ENCODE measurements at places on chromosomes 3 and 15. TPM values are rescaled to one million over a fixed set of nuclear protein-coding genes. Genes with fewer than 3 reads are reported as not detected.

SNX22 gene
- 12.4 TPM for total RNA-seq

ZPLD1 gene
- total RNA-seq, result not detected

CDHR4 gene
- not detected for total RNA-seq

GABRR3 gene
- total RNA-seq, result not detected

TM4SF1 gene
- 341 TPM for total RNA-seq

CLRN1 gene
- not detected for total RNA-seq

- DNase-seq, result no peak
- H3K4me3 ChIP-seq, result no peak overlapping the region
- no peaks in the 10 kb centered on the region for H3K36me3 ChIP-seq
- no peak overlapping the region for H3K27ac ChIP-seq
- no peaks in the 10 kb centered on the region for H3K4me1 ChIP-seq
Observed at GRCh38 chr3:82581350-82581749, 819.9 kb upstream of the GBE1 start.

GRCh38 chr3:10927551-10927950, 65.0 kb upstream of the SLC6A1 start:
- no peak overlapping the region for H3K4me3 ChIP-seq
- no peaks in the 10 kb centered on the region for H3K36me3 ChIP-seq
- H3K27ac ChIP-seq, result no peak overlapping the region
- DNase-seq, result no peak
- H3K27me3 ChIP-seq, result no peaks in the 10 kb centered on the region

DNA sequence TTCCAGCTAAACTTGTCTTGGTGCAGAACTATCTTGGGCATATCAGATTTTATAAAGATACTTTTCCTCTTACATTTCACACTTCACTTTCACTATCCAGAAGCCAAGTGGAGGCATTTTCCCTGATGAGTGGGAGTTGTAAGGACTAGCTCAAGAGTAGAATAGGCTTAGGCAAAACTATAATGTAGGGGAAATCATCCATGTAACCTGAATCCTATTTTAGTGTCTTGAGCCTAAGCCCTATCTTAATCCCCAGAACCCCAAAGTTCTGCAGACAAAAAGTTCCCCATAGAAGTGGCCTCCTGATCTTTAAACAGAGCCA, 42.2 kb upstream of the CD47 start:
- no peaks in the 10 kb centered on the region for H3K36me3 ChIP-seq
- H3K4me1 ChIP-seq, result no peaks in the 10 kb centered on the region
- no peak overlapping the region for H3K4me3 ChIP-seq
- DNase-seq, result no peak

DNA sequence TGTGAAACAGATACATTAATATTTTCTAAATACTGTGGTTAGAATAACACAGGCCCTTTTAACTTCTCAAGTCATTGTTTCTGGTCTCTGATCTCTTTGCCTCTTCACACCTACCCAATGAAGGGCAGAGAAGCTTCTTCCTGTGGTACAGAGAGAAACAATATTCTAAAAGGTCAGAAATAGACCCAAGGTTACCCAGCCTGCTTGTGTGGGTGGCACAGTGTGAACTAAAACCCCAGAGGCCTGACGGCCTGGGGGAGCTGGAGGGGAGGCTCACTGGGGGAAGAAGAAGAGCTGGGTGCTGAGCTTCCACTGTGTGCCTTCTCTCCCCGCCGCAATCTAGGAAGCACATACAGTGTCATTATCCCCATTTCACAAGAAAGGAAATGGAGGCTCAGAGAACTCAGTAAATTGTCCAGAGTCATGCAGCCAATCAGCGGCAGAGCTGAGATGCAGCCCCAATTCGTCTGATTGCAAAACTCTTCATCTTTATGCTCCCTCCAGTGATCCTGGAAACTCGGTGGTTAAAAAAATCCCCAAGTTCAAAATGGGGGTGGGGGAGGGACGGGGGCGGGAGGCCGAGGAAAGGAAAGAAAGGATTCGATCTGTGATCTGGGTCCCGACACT, 64.1 kb upstream of the HEG1 start:
- peaks cover 50% of the 10 kb centered on the region for H3K4me1 ChIP-seq
- no peak for DNase-seq
- H3K27ac ChIP-seq, result no peak overlapping the region
- no peaks in the 10 kb centered on the region for H3K27me3 ChIP-seq
- no peak overlapping the region for H3K4me3 ChIP-seq

DNA sequence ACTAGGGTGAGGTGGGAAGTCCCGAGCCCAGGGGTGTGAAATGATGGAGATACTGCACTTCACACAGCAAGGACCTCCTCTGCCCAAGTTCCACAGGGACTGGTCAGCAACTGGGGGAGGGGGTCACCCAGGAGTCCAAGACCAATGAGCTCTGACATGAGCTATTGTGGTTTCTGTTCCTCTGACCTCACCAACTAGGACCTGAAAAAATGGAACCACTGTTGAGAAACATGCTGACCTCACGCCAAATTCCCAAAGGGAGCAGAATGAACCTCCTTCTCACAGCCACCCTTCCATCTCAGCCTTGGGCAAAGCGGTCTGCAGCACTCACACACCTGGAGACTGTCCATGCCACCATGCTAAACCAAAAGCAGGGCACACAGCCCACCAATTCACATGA, 69.3 kb downstream of the LRIG1 start:
- H3K4me3 ChIP-seq, result no peak overlapping the region
- H3K36me3 ChIP-seq, result no peaks in the 10 kb centered on the region
- H3K27me3 ChIP-seq, result no peaks in the 10 kb centered on the region
- peaks cover 82% of the 10 kb centered on the region for H3K4me1 ChIP-seq
- H3K27ac ChIP-seq, result peak overlapping the region; percentile 61

DNA sequence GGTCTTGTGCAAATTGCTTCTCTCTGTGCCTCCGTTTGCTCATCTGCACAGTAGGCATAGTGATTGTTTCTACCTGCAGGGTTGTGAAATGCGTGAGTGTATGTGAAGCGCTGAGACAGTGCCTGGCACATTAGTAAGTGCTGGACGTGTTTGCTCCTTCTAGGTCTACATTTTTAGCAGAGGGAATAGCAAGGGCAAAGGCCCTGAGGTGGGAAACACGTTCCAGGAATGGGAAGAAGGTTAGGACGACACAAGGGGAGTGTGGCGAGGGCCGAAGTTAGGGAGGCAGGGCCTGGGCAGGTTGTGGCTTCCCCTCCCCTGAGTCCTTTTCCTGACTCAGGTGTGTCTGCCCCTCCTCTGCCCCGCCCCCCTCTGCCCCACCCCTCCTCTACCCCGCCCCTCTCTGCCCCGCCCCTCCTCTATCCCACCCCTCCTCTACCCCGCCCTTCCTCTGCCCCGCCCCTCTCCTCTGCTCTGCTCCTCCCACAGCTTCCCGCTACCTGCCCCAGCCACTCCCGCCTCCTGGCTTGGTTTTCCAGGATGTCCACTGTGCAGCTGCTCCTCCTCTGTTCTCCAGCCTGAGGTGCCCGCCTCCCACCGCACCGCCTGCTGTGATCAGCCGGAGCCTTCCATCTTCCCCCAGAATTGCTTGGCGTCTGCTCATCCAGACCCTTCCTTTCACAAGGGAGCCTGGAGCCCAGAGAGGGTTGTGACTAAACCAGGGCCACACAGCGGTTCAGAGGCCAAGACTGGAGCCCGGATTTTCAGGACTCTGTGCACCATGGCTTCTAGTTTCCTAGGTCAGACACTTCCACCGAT, 31.1 kb upstream of the SMAD6 start:
- H3K4me3 ChIP-seq, result no peak overlapping the region
- H3K4me1 ChIP-seq, result no peaks in the 10 kb centered on the region
- H3K36me3 ChIP-seq, result no peaks in the 10 kb centered on the region
- no peak overlapping the region for H3K27ac ChIP-seq
- H3K27me3 ChIP-seq, result no peaks in the 10 kb centered on the region

- H3K4me1 ChIP-seq, result peaks cover 21% of the 10 kb centered on the region
- no peak for DNase-seq
- no peak overlapping the region for H3K4me3 ChIP-seq
- H3K27ac ChIP-seq, result peak overlapping the region; percentile 43
Observed at GRCh38 chr3:99901200-99901926, 83.7 kb downstream of the CMSS1 start.

- no peak for DNase-seq
- H3K27me3 ChIP-seq, result no peaks in the 10 kb centered on the region
- no peak overlapping the region for H3K27ac ChIP-seq
- H3K4me1 ChIP-seq, result no peaks in the 10 kb centered on the region
- peaks cover 33% of the 10 kb centered on the region for H3K36me3 ChIP-seq
- H3K4me3 ChIP-seq, result no peak overlapping the region
Observed at GRCh38 chr3:161224786-161225185, 3.7 kb downstream of the NMD3 start.

DNA sequence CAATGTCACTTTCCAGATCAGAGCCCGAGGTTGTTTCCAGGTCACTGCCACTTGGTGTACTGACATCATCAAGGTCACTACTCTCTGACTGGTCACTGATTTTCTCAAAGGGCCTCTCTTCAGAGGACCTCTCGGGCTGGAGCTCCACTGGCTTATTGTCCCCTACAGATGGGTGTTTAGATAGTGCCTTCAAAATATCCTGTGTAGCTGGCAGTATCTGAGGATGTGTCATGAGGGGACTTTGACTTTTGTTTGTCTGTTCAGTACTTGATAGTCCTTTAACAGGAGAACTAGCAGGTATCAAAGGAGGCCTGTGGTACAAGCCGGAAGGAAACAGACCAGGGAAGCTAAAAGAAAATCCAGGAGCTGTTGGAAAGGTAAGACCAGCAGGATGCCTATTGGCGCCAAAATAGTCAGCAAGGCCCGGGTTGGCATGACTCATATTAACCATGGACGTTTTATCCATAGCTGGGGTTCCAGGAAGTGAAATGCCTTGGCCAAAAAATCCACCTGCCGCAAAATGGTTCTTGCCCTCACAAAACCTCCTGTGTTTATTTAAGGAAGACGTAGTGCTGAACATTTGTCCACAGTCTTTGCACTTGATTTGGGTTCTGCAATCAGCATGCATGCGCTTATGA, 547.3 kb downstream of the MECOM start:
- H3K4me1 ChIP-seq, result peaks cover 4% of the 10 kb centered on the region
- no peak for DNase-seq
- H3K27me3 ChIP-seq, result no peaks in the 10 kb centered on the region
- H3K4me3 ChIP-seq, result no peak overlapping the region
- H3K36me3 ChIP-seq, result peaks cover 4% of the 10 kb centered on the region

DNA sequence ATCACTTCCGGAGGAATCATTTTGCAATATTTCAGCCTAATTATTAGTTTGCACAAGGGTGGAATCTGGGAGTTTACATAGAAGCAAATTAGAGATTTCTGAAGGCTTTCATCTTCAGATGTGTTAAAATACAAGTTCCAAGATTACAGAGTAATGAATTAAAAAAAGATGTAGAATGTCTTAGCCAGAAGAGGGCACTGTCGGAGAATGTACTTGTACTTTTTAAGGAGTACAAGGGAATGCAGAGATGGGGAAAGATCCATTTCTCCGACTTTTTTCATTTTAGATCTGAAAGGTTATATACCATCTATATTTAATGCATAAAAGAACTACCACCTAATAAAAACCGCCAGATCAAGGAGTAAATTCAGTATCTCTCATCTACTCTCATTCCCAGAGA, 43.1 kb upstream of the WDR5B start:
- no peak overlapping the region for H3K4me3 ChIP-seq
- H3K4me1 ChIP-seq, result no peaks in the 10 kb centered on the region
- no peak for DNase-seq
- H3K36me3 ChIP-seq, result peaks cover 54% of the 10 kb centered on the region
- no peaks in the 10 kb centered on the region for H3K27me3 ChIP-seq
